Heart left ventricle (tissue), 16 donors: ENCODE measurements at places on chromosomes 16 and 17. TPM values are rescaled to one million over a fixed set of nuclear protein-coding genes. Genes with fewer than 3 reads are reported as not detected.

DNA sequence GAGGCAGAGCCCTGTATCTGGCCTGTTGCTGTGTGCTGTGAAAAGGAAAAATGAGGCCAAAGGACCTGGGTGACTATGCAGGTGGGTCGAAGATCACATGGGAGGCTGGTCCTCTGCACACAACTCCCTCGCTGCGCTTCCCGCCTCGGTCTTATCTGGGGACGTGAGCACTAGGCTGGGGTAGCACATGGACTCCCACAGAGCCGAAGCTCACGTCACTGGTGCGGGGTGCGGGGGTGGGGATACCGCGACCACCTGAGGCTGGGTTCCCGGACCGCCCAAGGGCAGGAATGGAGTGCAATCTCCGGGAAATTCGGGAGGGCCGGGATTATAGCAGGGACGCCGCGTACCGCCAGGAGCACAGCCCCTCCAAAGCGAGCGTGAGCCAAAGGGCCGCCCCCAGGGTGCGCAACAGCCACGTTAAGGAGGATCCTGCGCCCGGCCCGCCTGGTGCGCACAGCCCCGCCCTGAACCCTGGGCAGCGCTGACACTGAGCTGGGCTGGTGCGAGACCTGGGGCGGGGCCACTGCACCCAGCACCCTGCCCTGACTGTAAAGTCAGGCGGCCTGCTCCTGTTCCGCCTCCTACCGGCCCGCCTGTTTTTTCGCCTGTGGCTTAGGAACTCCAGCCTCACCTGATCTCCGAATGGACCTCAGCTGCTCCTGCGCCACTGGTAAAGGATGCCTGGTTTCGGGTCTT, 4.8 kb downstream of the MT1A start:
- DNase-seq = peak; percentile 63

GRCh38 chr17:16910341-16910740, 61.6 kb downstream of the TNFRSF13B start:
- no peak for DNase-seq

DNA sequence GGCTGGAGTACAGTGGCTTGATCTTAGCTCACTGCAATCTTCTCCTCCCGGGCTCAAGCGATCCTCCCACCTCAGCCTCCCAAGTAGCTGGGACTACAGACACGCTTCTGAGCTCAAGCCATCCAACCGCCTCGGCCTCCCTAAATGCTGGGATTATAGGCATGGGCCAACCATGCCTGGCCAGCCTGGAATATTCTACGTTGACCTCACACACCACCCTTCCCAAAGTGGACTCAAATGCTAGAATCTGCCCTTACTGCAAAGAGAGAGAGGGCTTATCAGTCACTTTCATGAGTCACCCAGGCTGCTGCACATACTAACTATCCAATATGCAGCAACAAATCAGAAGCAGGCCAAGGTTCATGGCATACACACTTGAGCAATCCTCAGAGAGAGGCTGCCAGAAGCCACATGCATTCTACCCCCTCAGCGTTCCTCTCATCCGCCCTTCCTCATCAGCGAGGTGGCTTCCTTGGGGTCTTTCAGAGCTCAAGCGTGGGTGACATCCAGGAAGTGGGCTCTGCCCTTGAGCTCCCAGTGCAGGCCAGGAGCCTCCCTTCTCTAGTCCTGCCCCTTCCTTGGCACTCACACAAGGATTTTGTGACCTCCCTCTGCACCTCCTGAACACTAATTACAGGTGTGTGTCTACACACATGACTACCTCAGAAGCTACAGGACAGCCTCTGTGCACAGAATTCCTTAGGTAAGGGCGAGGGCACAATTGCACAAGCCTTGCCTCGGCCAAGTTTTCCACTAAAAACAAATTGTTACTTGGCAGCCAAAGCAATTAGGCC, 24.8 kb upstream of the SIAH1 start:
- no peak for DNase-seq

DNA sequence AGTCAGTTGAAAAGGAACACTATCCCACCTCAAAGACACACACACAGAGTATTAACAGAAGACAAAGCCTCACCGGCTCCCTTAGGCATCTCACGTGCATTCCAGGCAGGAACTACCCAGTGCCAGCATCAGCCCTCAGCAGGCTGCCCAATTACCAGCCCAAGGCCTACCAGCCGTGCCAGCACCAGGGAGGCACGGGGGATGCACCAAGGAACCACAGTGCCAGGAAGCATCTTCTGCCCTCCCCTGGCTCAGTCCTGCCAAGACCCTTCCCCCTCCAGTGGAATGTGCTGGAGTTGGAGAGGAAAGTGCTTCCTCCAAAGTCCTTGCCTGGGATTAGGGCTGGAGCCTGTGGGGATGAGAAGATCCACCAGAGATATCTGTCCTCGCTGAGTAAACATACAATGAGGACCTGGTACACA, 11.0 kb upstream of the KRT19 start:
- no peak for DNase-seq

- no peak for DNase-seq
These were observed 74.0 kb upstream of the SIAH1 start for GRCh38 chr16:48459167-48459566.

Gene FBXL16
- total RNA-seq = not detected

Gene HEXD
- 16.9 TPM for total RNA-seq

Gene TBC1D28
- not detected for total RNA-seq

DNA sequence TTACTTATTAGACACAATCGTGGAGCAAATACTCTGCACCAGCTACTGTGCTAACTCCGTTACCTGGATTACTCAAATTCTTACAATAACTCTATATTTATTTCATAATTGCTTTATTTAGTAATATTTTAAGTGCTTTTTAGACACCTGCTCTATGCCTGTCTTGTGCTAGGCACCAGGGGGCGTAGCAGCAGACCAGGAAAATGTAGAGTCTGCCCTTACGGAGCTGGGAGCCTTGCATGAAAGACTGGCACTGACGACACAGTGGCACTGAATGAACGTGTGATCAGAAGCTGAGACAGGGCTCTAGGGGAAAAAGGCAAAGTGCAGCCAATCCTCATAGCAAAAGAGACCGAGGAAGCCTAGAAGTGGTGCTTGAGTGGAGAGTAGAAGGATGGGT, 486.5 kb downstream of the CDH13 start:
- no peak for DNase-seq

DNA sequence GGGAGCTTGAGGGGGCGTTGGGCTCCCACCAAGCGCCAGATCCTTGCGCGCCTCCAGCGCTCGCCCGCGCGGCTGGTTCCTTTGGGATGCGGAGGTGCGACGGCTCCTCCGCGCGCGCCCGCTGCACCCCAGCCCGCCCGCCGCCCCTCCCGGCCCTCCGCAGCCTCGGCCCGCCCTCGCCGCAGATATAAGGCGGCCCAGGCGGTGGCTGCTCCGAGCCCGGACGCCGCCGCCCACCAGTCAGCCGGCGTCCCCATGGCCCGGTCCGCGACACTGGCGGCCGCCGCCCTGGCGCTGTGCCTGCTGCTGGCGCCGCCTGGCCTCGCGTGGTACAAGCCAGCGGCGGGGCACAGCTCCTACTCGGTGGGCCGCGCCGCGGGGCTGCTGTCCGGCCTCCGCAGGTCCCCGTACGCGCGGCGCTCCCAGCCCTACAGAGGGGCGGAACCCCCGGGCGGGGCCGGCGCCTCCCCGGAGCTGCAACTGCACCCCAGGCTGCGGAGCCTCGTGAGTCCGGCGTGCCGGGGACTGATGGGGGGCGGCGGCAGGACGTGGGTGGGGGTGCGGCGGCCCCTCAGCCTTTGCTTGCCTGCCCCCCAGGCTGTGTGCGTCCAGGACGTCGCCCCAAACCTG, at the start of gene NPB:
Gene NPB (plus strand): TSS at position 216 of the 630 bp plus-strand sequence. CDS start 40 bp downstream, at position 256.
- no peak for DNase-seq

Gene SAT2
- total RNA-seq = 64.9 TPM

DNA sequence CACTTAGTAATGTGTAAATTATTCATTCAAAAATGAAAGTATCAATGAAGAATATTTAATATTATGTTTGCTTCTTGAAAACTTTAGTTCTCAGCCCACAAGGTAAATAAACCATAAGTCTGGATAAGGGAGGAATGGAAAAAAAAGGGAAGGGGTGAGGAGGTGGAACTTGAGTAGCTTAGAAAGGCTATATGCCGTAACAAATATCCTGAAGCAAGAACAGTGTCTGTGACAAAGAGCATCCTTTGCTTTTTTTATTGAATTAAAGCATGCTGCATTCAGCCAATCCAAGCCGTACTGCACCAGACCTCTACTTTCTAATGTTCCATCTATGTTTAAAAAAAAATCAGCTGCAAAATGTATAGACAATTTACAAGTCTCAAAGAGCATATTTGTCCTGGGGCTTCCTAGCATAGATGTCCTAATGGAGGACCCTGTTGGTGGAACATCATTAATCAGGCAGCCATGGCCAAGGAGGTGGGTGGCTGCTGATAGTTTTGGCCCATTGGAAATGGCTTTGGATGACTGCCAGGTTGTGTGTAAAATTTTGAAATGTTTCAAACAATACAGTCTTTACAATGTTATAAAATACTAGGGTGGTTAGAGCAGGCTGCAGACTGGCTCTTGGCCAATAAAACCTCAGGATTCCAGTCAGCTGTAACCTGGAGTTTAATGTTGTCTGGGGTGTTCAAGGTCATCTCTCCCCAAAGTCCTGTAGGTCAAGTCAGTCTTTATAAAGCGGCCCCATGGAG, 895.8 kb upstream of the SOX9 start:
- DNase-seq = no peak

GRCh38 chr16:66605979-66606751, 1.7 kb downstream of the CMTM3 start:
- peak; percentile 34 for DNase-seq

DNA sequence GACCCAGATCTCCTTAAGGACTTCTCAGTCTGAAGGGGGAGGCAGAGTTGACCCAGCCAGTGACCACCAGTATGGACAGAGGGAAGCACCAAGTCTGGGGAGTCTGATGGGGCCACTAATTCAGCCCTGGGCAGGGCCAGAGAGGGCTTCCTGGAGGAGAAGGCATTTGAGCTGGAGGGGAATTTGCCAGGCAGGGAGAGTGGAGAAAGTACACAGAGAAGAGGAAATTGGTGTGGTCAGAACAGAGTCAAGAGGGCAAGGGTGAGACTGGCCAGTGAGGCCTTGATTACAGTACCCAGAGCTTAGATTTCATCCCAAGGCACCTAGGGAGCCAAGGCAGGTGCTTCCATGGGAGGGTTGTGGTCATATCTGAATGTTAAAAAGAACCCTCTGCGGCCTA, 36.3 kb downstream of the MYO15A start:
- DNase-seq = no peak

GRCh38 chr17:64771980-64772844, 110.1 kb upstream of the SMURF2 start:
- no peak for DNase-seq

- DNase-seq = no peak
These were observed 317.2 kb upstream of the KCNJ16 start for GRCh38 chr17:69757688-69758430.

Gene OR1F1
- not detected for total RNA-seq

DNA sequence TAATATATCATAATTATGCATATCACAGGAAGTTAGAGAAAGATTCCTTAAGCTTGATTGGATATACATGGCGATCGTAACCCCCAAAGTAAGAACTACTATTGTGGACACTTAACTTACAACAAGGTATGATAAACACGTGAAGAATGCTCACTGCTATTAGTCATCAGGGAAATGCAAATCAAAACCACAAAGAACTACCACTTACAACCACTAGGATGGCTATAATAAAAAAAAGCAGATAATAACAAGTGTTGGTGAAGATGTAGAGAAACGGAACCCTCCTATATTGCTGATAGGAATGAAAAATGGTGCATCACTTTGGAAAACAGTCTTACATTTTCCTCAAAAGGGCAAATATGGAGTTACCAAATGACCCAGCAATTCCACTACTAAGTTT, 265.9 kb downstream of the SLC39A11 start:
- no peak for DNase-seq

Gene GPR139
- total RNA-seq = not detected

Gene TMEM132E
- total RNA-seq = not detected

GRCh38 chr16:23836078-23836403, 258 bp downstream of the PRKCB start:
- DNase-seq = no peak

Gene CEP112
- total RNA-seq = 9.8 TPM

- DNase-seq = no peak
These were observed 230.7 kb downstream of the IRX3 start for GRCh38 chr16:54055864-54056263.

Gene GAST
- total RNA-seq = not detected

DNA sequence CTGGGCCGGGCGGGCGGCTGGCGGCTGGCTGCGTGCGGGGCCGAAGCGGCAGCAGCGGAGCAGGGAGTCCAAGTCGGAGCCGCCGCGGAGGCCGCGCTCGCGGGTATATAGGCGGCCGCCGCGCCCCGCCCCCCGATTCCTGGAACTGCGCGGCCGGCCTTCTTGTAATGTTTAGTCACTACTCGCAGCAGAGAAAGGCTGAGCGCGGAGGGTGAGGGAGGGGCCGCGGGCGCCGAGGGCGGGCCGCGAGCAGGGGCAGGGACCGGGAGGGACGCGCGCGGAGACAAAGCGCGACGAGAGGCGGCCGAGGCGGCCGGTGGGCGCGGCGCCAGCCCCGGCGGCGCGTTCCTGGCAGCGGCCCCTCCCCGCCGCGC, at the start of gene SOCS3:
Gene SOCS3 (minus strand): TSS at position 81 of the 374 bp plus-strand sequence. CDS start 982 bp downstream, outside the sequence.
- peak; percentile 95 for DNase-seq

Gene BCL6B
- total RNA-seq = 14.9 TPM

DNA sequence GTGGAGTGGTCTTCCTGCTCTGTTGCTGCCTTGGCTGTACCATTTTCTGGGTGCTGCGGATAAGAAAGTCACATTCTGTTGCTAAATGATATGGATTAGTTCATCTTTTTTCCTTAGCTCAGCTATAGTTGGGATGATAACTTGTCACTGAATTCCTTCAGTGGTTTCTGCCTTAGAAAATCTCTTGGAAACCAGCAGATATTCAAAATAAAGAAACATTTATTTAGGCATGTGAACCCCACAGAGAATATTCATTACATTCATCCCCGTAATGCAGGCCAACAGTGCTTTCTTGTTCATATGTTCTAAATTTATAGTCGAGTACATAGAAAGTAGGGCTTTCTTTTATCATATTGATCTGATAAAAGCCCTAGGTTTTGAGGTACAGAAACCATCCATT, 151.3 kb downstream of the CYB561 start:
- DNase-seq = no peak
